ENCODE measurements at places on chromosomes 16 and 17.
A peak's percentile ranks its signal among the peaks of the same experiment; 100 is the strongest.

- no peak for DNase-seq
Measured at GRCh38 chr16:49366669-49367068, 6.9 kb upstream of the C16orf78 start.

DNA sequence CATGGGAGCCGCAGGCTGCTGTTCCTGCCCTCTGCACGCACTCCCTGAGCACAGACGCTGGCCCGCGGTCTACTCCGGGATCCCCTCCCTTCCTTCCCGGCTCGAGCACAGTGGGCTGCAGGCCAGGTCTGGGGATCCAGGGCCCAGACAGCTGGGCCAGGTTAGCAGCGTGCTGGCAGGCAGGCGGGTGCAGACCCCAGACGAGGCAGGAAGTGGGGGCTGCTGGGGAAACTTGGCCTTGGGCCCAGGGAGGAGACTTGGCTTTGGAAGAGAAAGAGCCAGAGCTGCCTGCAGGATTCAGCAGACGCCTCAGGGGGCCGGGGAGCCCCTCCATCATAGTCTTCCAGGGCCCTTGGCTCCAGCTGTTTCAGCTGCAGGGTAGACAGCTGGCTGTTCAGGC lies 30.2 kb upstream of the ABCC3 start:
- no peak for DNase-seq

- DNase-seq = no peak
Measured at GRCh38 chr17:64085650-64086005, 44.3 kb downstream of the ERN1 start.

- DNase-seq = peak; percentile 88
Measured at GRCh38 chr17:76714822-76715495, 4.2 kb upstream of the MXRA7 start.

DNA sequence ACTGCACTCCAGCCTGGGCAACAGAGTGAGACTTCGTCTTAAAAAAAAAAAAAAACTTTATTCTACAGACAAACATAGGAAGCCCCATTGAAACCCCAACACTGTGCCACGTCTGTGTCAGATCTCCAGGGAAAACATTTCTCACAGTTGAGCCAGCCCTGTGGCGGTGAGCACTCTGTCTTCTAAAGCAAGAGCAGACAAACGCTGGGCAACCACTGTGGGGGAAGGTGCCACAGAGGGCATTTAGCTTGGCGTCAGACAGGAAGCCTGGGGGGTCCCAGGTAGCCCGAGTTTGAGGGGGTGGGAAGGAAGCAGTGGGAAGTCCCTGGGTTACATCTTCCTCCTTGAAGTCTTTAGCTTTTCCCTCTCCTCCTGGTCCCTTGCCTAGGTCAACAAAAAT lies 16.0 kb downstream of the C17orf100 start:
- DNase-seq = no peak

DNA sequence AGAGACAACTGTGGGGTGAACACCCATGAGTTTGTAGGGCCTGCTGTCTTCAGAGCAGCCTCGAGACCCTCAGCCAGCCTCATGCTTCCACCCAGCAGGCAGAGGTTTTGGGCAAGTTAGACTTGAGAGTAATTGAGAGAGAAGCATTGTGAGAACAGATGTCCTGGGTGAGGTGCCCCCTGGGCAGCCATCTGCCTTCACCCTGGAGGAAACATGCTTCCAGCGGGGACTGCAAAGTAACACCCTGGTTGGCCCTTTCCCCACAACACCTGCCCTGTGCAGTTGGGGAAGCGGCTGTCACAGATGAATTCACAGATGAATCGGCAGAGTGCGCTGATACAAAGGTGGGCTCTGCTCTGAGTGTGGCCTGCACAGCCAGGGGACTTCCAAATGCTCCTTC lies 23.4 kb downstream of the ATPAF2 start:
- DNase-seq = no peak

Data from stimulated activated CD4-positive, alpha-beta T cell treated with anti-CD3 and anti-CD28 coated beads, Interleukin-2, amount 100 ng/mL, for 24 hours (primary cell).